ENCODE measurements at places on chromosomes 7 and 10.
A peak's percentile ranks its signal among the peaks of the same experiment; 100 is the strongest.

DNA sequence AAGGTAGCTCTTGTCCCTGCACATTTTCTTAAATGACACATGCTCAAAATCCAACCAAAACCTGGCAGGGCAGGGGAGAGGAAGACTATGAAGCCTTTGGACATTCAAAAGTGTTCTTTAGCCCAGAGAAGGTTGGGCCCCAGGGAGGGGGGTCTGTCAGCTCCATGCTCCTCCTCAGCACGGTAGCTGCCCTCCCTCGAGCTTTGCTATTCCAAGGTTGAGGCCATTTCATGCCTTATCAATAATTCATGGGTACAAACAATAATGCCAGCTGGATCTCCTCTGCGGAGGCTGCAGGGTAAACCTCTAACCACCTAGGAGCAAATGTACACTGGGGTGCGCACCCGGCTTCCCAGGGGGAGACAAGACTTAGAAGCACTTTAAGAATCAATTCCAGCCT, 61.5 kb downstream of the SLIT1 start:
- DNase-seq = no peak

DNA sequence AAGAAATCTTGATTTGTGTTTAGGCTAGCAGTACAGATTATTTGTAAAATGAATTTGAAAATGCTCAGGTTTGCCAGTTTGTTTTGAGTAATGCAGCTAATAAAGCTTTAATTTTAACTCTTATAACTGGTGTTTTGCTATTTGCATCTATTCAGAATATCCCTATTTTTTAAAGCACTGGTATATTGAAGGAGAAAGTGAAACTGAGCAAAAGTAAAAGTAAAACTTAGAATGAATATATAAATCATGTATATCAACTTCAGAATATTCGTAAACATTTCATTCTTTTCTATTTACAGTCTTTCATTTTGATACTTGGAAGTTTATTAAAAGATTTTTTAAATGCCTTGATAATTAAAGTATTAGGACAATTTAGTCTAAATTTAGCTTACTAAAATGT, 26.2 kb downstream of the TASOR2 start:
- no peak for DNase-seq

GRCh38 chr10:80126876-80127275, 5.7 kb upstream of the PLAC9 start:
- DNase-seq = no peak

DNA sequence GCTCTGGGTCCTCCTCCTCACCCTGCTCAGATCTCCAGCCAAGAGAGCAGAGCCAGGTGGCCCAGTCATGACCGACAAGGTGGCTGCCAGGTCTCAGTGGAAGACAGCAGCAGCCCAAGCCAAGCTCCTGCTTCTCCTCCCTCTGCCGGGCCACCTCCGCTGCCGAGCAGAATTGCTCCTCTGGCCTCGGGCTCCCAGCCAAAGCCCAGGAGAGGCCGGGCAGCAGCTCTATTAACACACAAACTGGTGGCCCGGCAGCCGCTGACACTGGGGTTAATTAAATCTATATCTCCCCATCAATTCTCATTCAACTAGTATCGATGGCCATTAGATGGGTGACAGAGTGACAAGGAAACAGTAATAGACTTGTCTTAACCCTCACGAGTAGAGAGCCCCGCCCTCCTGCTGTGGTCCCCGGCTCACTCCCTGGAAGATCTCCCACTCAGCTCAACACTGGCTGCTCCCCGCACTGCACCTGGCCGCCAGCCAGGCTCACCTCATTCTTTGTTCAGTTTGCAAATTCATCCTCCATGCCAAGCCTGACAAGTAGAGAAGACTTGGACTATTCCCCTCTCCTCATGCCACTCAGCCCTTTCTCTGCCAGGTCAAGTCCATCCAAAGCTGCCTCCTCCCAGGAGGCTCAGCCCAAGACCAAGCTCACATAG, 74.1 kb upstream of the UNC5B start:
- no peak for DNase-seq

- no peak for DNase-seq
These were observed 11.0 kb upstream of the COL17A1 start for GRCh38 chr10:104096692-104097091.

DNA sequence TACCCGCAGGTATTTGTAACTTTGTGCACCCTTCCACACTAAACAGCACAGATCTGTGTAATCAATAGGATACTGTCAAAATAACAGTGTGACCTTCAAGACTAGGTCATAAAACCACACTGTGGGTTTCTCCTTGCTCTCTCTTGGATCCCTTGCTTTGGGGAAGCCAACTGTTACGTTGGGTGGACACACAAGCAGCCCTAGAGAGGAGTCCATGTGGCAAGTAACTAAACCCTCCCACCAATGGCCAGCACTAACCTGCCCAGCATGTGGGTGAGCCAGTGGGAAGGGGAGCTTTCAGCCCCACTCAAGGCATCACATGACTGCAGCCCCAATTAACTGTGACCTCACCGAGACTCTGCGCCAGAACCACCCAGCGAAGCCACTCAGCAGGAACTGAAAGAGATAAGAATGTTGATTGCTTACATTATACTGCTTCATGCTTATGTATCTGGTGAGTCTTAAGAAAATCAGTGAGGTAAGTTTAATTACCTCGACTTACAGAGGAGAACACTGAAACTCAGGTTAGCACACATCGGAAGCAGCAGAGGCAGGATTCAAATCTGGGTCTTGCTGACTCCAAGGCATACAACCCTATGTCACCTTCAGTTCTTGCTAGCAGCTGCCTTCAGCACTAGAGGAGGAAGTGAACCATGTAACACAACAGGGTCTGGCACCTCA, 9.4 kb upstream of the ZC3HAV1 start:
- DNase-seq = no peak

- no peak for DNase-seq
These were observed 91.5 kb downstream of the XPNPEP1 start for GRCh38 chr10:109831846-109832245.

GRCh38 chr7:105990727-105991453, 27.8 kb downstream of the CDHR3 start:
- DNase-seq = no peak

DNA sequence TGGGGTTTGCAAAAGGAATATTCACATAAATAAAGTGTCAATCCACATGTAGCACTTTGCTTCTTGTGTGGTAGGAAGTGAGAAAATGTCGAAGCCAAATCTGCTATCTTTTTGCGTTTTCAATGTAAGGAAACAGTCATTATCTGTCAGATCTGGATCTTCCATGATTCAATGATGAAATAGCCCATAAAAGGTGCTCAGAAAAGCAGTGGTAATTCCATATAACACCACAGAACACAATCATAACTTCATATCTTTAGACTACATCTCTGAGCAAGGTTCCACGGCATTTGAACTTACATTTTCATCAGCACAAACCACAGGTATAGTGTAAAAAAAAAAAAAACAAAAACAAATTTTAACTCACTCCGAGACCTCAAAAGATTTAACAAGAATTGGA, 39.9 kb upstream of the EGR2 start:
- no peak for DNase-seq

GRCh38 chr7:111086532-111086931, 4.4 kb upstream of the LRRN3 start:
- no peak for DNase-seq

DNA sequence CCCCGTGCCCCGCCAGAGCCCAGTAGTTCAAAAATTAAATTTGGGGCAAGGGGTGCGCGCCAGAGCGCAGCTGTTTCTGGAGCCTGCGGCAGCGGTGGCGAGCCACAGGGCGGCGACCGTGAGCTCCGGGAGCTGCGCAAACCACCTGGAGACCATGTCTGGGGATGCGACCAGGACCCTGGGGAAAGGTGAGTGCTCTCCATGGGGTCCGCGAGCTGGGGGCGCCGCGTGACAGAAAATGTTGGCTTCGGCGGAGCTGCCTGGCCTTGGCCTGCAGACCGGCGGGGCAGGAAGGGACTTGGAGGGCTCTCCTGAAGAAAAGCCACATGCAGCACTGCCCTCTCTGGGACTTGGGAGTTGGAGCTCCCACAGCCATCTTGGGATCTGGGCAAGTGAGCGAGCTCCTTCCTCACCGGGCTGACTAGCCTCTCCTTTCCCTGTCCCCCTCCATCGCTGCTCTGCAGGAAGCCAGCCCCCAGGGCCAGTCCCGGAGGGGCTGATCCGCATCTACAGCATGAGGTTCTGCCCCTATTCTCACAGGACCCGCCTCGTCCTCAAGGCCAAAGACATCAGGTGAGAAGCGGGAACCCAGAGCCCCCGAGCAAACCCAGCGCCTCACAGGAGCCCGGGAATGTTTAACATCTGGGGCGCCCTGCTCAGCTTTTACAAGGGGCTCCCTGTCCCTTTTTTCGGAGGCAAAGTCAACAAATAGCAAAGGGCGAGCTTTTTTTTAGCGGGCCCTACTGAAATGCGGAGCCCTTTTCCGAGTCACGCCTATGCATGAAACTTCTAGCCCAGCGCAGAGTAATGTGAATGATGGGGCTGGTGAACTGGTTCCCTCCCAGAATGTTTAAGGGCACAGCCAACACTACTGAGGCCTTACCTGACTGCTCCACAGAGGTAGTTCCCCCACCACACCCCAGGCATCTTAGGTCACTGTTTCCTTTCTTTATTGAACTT, 6.1 kb downstream of the GSTO2 start:
- peak; percentile 41 for DNase-seq

- DNase-seq = no peak
These were observed 35.2 kb downstream of the CCAR1 start for GRCh38 chr10:68756246-68756645.

DNA sequence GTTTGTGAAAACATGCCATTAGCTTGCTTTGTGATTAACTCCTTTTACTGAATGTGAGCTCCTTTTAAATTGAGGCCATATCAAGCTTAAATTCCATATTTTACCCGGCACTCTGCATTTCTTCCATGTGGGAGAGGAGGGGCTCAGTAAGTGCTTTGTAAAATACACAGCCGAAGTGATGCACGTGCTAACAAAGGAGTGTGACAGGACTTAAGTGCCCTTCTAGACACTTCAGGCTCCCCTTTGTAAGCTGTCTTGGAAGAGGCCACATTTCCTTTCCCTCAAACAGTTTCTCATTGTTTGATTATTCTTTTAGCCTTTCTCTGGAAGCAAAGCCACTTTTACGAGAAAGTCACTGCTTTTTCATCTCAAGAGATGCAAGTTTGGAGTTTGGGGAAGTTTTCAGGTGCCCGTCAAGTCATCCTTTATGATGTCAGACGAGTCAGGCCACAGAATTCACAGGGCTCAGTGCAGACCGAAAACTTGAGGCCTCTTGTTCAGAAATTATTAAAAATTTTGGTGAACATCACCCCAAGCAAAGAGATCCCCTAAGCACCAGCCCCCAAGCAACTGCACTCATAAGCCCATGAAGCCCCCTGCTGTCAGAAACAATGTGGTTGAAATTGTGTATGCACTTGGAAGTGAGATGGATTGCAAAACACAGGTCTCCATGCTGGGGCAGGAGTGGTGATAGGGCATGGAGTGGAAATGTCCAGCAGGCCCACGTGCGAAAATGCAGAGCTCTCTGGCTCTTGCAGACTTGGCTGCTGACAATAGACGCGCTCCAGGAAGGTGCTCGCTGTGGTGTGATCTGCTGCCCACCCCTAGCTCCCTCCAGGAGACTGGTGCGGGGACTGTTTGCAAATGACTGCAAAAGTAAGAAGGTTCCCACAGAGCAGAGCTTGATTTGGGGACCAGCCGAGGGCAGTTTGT, 11.5 kb downstream of the IKZF1 start:
- DNase-seq = no peak

DNA sequence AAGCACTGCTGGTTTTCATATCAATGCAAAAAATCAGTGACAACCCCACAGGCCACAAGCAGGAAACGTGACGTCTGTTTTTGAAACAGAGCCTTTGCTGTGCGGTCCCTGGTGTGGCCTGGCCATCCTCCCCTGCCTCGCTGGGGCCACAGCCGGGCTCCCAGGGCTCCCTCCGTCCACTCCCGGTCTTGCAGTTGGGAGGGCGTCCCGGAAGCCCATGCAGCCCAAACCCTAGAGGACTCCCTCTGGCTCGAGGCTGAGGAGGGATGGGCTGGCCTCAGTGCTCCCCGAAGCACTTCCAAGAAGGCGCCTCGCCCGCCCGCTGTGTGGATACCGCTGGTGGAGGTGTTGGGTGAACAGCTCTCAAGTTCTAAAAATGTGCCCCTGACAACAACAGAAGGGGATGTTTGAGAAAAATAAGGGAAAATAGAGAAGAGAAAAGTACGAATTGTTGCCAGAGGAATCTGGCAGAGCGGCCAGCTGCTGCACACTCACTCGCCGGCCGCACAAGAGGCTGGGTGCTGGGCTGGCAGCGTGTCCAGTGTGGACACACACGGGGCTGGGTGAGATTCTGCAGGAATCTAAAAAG, 73.5 kb downstream of the ZRANB1 start:
- no peak for DNase-seq

GRCh38 chr7:21544715-21545114, 1.9 kb downstream of the DNAH11 start:
- no peak for DNase-seq

DNA sequence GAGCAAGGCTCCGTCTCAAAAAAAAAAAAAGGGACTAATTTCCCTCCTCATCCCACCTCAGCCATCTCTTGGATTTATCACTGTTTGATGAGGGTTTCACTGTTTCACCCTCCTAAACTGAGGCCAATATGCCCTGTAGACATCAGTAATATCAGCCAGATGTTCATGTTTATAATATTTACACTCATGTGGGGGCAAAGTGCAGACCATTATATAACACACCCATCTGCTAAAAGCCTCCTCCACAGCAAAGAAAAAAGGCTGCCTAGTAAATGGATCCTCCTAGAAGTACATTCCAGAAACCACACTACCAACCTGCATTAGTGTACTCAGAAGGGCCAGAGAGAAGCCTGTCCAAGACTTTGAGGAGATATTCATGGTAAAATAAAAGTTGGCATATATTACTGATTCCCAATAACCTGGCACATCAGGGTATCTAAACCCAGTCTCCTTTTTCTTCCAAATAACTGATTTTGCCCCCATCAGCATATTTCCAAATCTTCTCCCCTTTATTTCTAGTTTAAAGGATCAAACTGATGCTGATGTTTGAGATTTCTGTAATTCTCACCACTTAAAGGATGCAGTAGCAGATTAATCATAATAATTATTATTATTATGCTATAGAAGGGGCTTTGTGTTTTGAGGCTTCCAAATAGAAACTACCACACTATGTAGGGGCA, 55.1 kb downstream of the LGI1 start:
- DNase-seq = no peak

GRCh38 chr10:59033622-59034021, 142.8 kb upstream of the PHYHIPL start:
- no peak for DNase-seq

GRCh38 chr10:97463363-97464132, 17.6 kb downstream of the ZDHHC16 start:
- peak; percentile 23 for DNase-seq

Data from activated CD4-positive, alpha-beta T cell treated with anti-CD3 and anti-CD28 coated beads for 24 hours (primary cell).